CD4-positive, alpha-beta T cell treated with Interleukin-17A for 1 hour (primary cell): ENCODE measurements at places on chromosomes 6 and 20.
A peak's percentile ranks its signal among the peaks of the same experiment; 100 is the strongest.

DNA sequence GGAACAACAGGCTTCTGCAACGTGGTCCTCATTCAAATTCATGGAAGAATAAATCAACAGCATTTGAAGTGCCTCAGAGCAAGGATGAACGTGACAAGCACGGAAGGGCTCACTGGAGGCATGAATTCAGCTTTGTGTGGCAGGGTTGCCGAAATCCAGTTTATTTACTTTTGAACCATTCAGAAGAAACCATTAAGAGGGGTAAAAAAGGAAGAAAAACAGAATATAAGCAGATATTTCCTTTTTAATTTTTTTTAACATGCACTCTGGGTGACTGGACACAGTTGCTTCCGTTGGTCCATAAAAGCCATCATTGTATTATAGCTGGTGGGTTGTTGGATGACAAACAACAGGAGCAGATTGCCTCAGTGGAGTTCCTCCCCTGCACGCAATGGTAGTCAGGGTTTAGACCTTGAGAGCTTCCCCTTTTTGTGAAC, 17.3 kb upstream of the SNRPB2 start:
- DNase-seq, result no peak

DNA sequence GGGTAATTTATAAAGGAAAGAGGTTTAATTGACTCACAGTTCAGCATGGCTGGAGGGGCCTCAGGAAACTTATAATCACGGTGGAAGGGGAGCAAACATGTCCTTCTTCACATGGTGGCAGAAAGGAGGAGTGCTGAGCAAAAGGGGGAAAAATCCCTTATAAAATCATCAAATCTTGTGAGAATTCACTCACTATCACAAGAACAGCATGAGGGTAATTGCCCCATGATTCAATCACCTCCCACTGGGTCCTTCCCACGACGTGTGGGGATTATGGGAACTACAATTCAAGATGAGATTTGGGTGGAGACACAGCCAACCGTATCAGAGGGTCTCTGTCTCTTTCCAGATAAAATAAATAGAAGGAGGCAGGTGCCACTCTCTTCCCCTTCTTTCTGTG, 48.7 kb downstream of the TNFAIP3 start:
- no peak for DNase-seq

DNA sequence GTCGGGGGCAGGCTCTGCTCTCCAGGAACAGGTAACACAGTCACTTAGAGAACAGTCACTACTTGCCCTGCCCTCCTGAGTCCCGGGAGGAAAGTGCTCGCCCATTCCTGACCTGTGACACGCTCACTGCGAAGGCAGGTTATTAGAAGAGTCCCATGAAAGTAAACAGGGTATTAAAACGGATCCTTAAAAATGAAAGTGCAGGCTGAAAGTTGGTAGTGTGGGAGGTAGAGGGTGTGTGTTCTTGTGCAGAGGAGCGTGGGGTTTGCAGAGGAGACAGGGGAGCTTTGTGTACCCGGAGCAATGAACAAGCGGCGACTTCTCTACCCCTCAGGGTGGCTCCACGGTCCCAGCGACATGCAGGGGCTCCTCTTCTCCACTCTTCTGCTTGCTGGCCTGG, at the start of gene CCN6:
CCN6 (plus strand) TSS at position 104 of the 400 bp plus-strand sequence; CDS start at position 358, 254 bp downstream.
- no peak for DNase-seq

- peak; percentile 10 for DNase-seq
Observed at GRCh38 chr6:96836631-96837080, 621 bp downstream of the GPR63 start.
